Mucosa of descending colon (tissue), 3 donors: ENCODE measurements at places on chromosomes 7 and 10. TPM values are rescaled to one million over a fixed set of nuclear protein-coding genes. Genes with fewer than 3 reads are reported as not detected.

Gene HHEX
- total RNA-seq = 4.0 TPM

DNA sequence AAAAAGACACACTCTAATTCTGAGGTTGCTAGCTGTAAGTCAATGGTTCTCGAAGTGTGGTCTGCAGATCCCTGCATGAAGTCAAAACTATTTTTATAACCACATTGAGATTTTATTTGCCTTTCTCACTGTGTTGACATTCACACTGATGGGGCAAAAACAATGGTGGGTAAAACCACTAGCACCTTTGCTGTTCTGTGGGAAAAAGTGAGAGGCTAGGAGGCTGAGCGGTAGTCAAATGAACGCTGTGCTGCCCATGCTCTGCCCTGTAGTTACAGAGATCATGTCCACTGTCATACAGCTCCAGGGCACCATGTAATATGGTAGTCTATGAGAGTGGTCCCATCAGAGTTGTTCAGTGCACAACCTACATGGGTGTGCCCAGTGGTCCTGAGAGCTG is 21.6 kb upstream of the PDCD4 start:
- no peak for DNase-seq

DNA sequence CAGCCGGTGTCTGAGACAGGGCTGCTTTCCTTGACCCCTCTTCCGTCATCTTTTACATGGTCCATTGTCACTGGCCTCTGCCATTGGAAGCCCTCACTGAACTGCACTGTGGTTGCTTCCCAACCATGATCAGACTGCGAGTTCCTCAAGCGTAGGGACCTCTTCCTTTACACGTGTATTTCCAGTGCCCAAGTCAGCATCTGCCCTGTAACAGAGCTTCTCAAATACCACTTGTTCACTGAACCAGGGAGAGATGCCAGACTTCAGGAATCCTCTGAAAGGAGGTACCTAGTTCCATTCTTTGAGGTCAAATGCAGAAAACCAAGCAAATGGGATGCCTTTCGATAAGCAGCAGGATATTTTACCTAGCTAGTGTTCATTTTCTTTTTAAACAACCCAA is 145.1 kb downstream of the NRP1 start:
- DNase-seq = no peak

GRCh38 chr7:139358541-139359365 is 941 bp upstream of the LUC7L2 start:
- peak; percentile 58 for DNase-seq

DNA sequence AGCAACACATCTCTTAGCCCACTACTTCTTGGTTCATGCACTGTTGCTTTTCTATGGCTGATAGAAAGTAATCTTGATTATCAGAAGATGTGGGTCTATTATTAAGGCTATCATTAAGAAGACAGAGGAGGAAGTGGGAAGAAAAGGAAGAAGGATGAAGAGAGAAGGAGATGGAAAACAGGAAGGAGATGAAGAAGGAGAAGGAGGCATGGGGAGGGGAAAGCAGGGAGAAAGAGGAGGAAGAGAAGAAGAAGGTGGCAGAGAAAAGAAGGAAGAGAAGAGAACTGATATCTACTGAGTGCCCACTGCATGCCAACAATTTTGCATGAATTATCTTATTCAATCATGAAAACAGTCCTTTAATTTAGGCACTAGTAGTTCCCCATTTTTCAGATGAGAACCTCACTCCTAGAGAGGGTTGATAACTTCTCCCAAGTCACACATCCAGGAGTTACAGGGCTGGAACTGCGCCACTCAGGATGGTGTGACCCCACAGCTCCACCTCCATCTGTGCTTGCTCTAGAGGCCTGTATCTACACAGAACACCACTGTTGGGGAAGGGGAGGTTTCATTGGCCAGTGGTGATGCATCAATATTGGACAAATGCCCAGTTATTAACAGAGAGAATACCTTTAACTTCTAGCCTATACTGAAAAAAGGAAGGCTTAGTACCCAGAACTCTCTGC is 147.4 kb downstream of the CXCL12 start:
- DNase-seq = no peak
